Stimulated activated CD8-positive, alpha-beta memory T cell treated with anti-CD3 and anti-CD28 coated beads, Interleukin-7, amount 100 ng/mL, for 48 hours (primary cell): ENCODE measurements at places on chromosomes 13 and 19.
A peak's percentile ranks its signal among the peaks of the same experiment; 100 is the strongest.

- DNase-seq: no peak
Measured at GRCh38 chr19:3046698-3047495, 15.4 kb downstream of the TLE5 start.

GRCh38 chr13:25064396-25064795 lies 31.5 kb upstream of the PABPC3 start:
- DNase-seq: no peak

DNA sequence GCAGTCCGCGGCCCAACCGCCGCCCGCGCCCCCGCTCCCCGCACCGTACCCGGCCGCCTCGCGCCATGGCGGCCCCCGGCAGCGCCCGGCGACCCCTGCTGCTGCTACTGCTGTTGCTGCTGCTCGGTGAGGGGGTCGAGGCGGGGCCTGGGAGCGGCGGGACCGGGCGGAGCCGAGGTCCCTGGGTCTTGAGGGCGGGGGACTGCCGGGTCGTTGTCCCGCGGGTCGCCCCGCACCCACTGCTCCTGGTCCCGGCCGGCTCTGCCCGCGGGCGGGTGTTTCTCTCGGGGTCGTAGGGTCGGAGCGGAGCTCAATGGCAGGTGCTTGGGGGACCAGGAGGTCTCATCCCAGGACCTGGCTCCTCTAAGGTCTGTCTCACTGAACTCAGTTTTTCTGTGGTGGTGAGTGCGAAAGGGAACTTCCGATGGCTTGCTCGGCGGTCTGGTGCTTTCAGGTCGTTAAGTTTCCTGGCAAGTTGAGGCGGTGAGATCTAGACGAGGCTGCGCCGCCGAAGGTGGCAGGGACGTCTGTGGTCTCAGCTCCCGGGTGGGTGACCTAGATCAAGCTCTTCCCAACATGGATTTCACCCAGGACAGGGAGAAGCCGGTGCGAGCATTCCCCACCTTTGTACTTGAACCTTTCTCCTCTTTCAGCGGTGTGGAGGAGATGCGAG lies 467 bp downstream of the LAMP1 start:
- peak; percentile 18 for DNase-seq

DNA sequence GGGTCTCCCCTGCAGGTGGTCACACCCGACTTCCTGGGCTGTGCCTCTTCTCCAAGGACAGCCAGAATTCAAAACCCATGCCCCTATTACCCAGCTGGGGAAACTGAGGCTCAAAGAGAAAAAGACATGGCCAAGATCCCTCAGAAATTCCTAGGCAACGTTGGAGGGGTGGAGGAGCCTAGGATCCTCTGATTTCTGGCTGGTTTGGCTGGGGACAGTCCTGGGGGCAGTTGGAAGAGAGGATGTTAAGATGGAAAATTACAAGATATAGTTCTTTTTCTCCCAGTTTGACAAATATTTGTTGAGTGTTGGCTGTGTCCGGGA lies 2.4 kb downstream of the VASP start:
- DNase-seq: no peak

DNA sequence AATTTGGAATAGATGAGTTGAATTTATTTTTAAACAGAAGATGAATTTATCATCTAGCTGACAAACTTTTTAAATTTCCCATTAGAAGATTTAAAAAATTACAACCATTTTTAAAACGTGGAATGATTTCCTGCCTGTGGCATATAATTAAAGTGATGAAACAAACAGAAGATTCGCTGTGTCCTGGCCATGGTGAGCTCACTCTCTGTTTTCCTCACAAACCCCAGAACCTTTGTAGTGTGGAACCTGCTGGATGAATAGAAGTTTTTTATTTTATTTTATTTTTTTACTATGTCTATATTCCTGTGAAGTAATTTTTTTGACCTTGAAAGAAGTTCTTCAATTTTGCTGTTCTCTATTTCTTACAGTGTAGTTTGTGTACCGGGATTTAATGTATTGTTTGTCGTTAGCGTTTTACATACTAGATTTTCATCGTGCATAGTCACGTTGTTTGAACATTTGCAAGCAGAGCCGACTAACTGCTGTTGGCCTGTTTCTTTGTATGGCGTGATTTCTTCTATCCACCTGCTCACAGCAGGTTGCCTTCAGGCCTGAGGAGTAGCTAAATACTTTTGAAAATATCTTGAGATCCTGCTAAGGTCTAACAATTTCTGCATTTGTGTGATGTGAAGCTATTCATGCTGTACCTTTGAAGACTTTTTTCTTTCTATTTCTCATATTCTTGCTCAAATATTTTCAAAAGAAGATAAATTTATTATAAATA lies 149.2 kb downstream of the GGACT start:
- DNase-seq: no peak

DNA sequence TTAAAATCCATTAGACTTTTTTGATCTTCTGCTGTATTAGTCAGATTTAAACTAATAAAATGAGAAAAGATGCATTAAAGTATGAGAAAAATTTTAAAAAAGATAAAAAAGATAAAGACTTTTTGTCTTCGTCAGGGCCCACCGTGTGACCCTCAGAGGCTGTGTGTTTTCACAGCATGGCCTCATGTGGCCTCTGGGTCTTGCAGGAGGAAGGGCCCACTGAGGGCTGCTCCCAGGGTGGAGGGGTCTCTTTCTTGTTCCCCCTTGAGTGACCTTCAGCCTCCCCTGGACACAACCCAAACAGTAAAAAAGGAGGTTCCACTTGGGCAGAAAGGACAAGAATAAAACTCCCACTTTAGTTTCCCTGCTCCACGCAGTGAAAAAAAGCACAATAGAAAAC lies 57.1 kb upstream of the RANBP3 start:
- no peak for DNase-seq

DNA sequence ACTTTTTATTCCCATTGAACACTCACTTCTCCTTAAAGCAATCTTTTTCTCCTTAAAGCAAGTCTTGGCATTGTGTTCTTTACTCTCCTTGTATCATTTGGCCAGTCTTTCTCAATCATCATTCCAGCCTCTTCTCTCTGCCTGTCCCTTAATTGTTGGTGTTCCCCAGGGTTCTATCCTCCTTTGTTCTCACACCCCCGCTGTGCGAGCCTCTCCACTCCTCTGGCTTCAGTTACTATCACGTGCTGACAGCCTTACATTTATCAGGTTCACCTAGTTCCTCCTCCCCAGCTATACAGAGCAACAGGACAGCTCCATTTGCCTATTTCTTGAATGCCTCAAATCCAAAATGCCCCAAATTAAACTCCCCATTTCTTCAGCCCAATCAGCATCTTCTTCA lies 24.6 kb downstream of the CYSLTR2 start:
- no peak for DNase-seq

DNA sequence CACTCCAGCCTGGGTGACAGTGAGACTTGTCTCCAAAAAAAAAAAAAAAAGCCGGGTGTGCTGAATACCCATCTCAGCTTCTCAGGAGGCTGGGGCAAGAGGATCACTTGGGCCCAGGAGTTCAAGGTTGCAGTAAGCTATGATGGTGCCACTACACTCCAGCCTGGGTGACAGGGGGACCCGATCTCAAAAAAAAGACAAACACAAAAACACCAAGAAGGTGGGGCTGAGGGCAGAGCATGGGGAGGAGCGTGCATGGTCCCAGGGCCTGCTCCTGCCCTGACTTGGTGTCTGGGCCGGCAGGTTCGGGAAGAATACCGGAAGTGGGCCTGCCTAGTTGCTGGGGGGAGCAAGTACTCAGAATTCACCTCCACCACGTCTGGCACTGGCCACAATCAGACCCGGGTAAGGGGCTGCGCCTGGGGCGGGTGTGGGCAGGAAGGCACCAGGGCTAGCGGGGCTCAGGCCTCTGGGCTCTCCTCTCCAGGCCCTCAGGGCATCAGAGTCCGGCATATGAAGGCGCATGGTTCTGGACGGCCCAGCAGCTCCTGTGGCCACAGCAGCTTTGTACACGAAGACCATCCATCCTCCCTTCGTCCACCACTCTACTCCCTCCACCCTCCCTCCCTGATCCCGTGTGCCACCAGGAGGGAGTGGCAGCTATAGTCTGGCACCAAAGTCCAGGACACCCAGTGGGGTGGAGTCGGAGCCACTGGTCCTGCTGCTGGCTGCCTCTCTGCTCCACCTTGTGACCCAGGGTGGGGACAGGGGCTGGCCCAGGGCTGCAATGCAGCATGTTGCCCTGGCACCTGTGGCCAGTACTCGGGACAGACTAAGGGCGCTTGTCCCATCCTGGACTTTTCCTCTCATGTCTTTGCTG lies 11.3 kb downstream of the DDX39A start:
- no peak for DNase-seq

DNA sequence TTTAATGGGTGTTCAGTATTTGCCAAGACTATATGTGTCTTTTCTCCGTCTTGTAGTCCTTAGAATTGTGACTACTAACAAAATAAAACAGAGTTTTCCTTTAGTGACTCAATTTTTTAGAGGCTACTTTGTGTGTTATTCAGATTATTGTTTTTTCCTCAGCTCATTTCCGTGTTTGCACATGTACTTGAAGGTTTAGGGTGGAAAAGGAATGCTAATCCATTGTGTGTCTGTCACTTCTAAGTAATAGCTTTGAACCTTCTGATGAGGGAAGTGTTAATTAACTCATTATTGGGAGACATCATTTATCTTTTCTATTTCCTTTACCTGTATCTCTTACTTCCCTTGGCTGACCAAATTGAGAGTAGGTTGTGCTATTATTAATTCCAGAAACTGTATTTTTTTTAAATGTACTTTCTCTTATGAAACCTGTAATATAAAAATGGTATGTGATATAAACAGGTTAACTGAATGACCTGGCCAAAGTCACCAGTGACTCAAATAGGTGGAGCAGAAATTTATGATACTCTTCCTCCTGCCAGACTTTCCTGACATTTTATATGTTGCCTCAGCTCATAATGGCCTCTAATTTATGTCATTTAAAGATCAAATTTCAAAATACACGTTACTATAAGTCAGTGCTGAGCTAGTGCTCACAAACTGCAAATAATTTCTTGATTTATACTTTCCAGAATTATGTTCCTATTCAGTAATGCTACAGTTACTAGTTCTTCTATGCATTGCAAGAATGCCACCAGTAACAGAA lies 88.8 kb downstream of the LMO7 start:
- no peak for DNase-seq

DNA sequence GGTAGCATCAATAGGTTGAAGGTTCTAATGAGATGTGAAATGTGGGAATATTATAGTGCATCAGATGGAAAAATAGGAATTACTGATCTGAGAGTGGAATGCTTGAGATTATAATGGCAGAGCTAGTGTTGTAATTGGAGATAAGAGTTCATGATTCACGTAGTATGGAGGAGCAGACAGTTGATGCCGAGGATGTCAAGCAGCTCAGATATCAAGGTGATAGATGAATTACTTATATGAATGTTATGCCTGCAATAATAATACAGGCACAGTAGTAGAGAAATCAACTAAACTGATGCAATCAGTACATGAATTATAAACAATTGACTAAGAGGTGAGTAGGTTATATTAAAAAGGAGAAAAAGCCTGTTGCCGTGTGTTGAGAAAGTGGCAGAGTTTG lies 793.2 kb upstream of the GPC6 start:
- DNase-seq: no peak

DNA sequence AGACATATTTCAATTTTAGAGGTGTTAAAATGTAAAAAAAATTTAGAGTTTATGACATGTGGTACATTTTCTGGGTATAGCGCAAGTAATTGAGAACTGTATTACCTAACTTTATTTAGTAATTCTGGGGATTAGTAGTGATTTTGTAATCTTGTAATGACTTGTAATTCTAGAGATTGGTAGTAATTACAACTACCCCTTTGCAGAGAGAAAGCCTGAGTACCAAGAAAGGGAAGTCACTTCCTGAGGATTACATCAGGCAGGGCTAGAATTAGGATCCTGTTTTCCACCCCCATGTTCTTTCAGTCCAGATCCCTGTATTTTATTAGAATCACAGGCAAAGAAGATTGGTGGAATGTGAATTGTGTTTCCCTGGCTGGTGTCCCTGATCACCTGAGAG lies 274.9 kb downstream of the KCNRG start:
- DNase-seq: no peak

GRCh38 chr19:16531380-16531669 lies 10.9 kb downstream of the CHERP start:
- DNase-seq: no peak

DNA sequence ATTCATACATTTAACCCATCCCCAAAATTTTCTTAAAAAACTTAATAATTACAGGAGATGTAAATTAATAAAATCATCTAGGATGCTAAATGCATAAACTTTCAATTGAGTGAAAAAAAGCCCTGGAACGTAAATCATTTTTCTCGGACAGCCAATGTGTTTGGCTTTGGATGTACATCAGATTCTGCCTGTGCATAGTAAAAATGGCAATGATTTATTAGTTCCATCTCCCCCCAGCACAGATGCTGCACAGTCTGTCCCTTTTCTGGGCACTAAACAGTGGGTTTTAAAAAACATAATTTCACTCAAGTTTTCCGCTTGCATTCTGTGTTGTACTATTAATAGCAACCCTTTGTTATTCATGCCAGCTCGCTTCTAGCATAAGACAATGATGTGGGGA lies 147.7 kb downstream of the TM9SF2 start:
- no peak for DNase-seq

GRCh38 chr13:26976313-26976712 lies 195.3 kb downstream of the USP12 start:
- DNase-seq: no peak

- peak; percentile 20 for DNase-seq
Measured at GRCh38 chr19:2578901-2579677, 103.2 kb downstream of the GADD45B start.

DNA sequence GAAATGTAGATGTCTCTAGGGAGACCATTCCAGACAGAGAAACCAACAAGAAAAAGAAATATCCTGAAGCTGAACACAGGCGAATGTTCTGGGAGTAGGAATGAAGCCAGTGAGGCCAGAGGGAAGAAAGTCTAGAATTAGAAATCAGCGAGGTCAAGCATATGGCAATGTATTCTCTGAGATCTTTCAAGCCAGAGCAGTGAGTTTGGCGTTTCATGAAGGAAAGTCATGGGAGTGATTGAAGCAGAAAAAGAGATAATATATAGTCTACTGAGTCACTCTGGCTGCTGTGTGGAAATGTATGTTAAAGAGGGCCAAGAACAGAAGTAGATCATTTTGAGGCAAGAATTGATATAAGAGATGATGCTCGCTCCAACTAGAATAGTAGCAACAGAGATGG lies 576.0 kb downstream of the PCDH17 start:
- DNase-seq: no peak

DNA sequence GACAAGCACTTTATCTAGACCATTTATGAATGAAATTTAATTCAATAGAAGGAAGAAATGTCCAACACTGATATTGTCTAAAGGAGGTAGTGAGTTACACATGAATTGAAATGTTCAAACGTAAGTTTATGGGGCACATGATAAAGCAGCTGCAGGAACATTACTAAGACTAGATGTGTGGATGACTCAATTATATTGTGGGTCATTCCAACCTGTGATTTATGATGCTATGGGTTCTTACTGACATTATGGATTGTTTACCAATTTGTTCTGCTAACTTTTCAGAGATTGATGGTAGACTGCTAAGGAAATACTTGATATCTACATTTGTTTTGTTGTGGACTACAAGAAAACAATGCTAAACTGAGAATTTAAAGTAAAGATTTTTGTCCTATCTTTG lies 56.1 kb upstream of the ATXN8OS start:
- no peak for DNase-seq

GRCh38 chr13:81487151-81487550 lies 1146.2 kb upstream of the SPRY2 start:
- no peak for DNase-seq
